Activated T-cell treated with anti-CD3 and anti-CD28 coated beads for 4 hours (primary cell): ENCODE measurements at places on chromosomes 2 and 18.

- DNase-seq, result no peak
Observed at GRCh38 chr2:70670626-70671025, 97.4 kb downstream of the ADD2 start.

DNA sequence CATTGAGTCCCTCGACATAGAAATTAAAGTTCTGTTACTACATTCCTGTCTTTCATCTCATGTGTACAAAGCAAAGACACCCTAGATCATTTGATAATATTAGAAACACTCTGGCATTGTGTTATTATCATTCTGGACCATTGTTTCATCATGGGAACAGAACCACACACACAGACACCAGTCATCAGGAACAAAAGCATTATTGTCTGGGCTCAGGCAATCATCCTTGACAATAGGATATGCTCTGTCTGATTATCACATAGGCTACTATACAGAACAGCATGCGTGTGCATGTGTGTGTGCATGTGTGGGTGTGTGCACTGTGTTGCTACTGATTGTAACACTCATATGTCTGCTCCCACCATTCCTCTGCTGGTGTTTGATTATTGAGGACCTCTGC, 242.5 kb downstream of the SH3BP4 start:
- DNase-seq, result no peak

DNA sequence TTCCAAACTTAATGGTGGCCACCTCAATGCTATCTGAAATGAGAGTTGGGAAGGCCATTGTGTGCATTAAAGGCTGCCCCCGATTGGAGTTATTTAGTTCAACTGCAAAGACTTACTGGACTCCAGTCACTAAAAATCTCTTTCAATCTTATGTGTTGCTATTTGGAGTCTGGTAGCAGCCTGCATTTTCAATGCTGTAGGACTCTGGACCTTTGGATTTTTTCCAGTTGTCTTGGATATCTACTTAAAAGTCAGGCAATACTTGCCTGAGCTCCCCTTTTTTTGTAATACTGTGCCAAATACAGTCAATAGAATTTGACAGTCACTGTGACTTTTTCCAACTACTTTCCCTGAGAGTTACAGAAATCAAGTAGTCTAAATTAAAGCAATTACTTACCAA, 281.9 kb downstream of the TRIB2 start:
- DNase-seq, result no peak

DNA sequence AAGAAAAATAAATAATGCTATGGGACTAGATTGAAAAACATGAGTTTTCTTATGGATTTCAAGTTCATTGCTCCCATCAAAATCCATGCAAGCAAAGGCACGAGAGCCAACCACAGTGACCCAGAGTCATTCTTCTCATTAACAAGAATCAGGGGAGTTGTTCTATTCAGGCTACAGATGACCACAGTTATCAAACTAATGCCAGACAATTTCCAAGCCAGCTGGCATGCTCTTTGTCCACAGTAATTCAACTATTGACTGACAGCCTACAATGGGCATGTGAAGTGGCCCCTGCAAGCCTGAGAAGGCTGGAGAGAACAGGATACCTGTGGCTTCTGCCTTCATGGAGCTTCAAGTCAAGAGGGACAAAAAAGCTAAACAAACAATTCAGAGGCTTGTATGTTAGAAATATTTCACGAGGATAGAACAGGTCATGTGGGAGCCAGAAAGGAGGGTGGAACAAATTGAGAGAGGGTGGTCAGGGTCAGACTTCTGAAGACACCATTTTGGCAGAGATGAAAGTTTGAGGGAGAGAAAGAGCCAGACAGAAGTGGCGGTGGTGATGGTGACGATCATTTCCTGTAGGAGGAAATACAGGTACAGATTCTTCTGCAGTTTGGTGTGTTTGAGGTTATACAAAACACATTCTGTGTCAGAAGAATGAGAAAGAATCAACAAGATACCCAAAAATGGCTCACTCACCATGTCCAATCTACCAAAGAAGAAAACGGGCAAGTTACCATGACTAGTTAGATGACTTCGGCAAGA, 732.4 kb downstream of the RNF144A start:
- DNase-seq, result no peak

- no peak for DNase-seq
Observed at GRCh38 chr18:43665105-43665788, 388.0 kb upstream of the SYT4 start.

GRCh38 chr2:237208373-237209260, 122.9 kb downstream of the COPS8 start:
- no peak for DNase-seq

DNA sequence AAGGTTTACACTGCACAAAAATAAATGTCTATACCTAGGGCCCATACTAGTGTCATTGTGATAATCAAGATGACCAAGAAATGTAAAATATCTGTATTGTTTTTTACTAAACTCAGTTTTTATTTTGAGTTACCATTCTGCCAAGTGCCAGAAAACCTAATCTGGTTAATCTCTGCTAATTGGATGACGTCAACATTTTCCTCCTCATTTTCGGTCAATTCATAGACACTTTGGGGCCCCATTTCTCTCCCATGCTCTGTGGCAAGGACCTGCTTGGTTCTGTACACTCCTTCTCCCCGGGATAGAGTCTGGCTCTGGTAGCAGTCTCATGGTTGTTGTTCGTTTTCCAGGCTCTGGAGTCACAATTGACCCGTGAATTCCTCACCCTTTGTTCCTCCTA, 186.5 kb upstream of the TCF4 start:
- DNase-seq, result no peak

DNA sequence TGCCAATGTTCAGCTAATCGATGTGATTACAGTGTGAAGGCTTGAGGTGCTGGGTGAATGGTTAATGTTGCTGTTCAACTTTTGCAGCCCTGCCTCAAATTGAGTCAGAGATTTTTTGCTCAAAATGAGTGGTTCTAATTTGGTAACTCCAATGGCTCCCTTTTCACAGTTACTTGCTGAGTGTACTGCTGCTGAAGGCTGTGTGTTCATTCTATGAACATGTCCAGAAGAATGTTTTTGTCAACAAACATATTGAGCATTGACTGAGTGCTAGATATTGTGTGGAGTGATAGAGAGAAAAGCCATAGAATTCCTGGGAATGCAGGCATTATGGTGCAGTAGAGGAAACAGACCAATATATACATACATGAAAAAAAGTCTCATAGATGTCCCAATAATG, 39.0 kb upstream of the TCF4 start:
- DNase-seq, result no peak

- no peak for DNase-seq
Observed at GRCh38 chr2:26758790-26759321, 5.2 kb upstream of the SLC35F6 start.

DNA sequence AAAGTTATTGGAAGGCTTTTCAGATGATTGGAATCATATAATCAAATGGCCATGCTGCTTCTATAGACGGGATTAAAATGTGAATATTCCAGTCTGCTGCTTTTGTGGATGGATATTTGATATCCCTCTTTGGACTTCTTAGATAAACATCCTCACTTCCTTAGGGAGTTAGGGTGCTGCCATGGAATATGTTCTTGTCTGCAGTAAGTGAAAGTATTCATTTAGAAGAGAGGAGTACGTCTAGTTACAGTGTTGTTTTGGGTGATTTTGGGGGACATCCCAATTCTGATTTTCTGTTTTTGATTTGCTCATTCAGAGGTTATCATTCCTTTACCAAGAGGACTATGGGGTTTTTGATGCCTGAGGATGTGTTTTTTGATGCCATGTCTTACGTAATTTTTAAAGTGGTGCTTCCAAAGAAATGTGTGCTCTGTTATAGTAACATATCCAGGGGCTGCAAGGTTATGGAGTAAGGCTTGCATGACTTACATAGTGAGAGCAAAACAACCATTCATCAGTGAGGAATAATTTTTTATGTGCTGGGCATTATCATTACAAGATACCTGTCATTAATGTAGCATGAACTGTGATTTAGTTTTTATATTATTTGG, 33.6 kb downstream of the ASXL3 start:
- no peak for DNase-seq

DNA sequence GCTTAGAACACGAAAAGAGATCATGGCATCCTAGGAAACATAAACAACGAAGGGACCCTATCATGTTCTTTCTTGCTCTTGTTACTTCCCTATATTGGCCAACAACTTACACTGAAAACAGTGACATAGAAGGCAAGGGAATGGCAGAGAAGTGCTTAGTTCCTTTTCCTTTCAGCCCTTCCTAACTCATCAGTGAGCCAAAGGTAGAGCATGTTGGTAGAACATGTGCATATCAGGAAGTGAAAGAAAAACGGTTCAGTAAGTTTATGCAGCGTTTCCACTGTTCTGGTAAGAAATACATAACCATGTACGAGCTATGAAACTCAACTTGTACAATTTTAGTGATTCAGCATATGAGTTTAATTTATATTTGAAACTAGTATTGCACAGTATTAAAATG, 21.7 kb downstream of the AKAIN1 start:
- DNase-seq, result no peak

DNA sequence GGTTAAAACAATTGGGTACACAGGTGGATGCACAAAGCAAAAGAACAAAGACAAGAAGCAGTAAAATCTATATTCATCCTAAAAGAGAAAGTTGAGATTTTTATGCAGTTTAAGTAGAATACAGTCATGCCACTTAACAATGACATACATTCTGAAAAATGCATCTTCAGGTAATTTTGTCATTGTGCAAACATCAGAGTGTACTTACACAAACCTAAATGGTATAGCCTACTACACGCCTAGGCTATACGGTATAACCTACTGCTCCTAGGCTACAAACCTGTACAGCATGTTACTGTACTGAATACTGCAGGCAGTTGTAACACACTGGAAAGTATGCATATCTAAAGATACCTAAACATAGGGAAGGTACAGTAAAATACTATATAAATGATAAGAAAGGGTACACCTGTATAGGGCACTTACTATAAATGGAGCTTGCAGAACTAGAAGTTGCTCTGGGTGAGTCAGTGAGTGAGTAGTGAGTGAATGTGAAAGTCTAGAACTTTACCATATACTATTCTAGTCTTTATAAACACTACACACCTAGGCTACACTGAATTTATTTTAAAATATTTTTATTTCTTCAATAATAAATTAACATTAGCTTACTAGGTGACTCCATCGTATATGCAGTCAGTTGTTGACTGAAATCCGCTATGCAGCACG, 132.9 kb downstream of the BARD1 start:
- DNase-seq, result no peak

GRCh38 chr2:106106622-106107508, 87.2 kb downstream of the UXS1 start:
- DNase-seq, result no peak

- no peak for DNase-seq
Observed at GRCh38 chr2:141899740-141900139, 231.1 kb downstream of the LRP1B start.
